ENCODE measurements at places on chromosomes 3 and 15. TPM values are rescaled to one million over a fixed set of nuclear protein-coding genes. Genes with fewer than 3 reads are reported as not detected.

DNA sequence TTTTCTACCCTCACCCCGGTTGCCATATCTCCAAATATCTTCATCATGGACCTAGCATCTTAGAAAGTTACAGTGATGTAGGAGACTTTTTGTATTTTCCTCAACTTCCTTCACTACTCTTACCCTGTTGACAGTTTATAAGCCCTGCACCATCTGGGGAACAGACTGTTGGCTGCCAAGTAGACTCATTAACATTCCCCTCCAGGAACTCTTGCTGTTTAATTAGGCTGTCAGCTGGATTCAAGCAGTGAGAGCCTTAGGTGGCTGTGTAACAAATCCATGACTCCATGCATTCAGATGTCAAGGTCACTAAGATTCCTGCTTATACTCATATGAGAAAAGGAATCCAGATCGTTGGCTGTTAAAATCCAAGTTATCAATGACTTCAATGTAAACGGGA, 198.3 kb downstream of the NAALADL2 start:
- no peak for ATAC-seq

DNA sequence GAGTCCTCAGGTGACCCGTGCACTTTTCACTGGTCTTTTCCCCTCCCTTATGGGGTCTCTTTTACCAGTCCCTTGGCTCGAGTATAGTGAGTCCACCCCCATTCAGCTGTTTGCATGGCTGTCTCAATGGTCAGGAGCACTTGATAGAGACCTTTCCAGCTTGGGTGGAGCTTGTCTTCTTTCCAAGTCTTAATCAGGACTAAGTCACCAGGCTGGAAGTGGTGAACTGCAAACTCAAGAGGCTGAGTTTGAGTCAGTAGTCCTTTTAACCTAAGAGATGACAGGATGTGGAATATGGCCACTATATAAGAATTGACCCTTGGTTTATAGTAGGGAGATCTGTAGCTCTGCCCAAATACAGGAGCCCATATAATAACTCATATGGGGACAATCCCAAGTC, 279.7 kb downstream of the PYDC2 start:
- no peak for ATAC-seq

Gene CLDN16
- 0.05 TPM for total RNA-seq

DNA sequence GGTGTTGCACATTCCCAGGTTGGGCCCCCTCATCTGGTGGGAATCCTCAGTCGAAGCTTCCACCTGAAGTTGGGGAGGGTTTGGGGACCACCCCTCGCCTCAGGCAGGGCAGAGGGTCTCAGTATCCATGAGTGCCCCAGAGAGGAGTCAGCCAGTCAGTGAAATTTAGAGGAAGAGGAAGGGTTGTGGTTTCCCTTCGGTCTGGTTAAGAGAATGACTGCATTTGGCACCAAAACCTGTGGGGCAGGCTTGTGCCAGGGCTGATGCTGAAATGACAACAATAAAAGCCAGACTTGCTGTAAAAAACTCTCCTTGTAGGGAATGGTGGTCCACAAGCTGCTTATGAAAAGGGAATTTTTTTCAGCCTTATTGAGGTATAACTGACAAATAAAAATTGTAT, 22.6 kb downstream of the LMCD1 start:
- no peak for ATAC-seq

DNA sequence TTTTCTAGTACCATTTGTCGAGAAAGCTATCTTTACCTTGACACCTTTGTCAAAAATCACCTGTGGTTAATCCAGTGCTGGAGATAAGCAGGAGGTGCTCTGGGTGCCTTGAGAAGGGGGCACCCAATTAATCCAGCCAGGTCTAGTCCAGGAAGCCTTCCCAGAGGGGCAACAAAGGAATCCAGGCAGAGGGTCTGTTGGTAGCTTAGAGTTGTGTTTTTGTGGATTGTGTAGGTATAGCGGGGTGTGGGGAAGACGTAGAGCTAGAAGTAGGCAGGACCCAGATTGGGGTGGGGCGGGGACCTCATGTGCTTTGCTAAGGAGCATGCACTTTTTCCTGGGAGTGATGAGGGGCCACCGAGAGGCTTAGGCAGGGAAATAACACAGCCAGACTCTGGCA, 6.0 kb upstream of the PIGZ start:
- no peak for ATAC-seq

GRCh38 chr3:111610189-111610588, 15.0 kb upstream of the ZBED2 start:
- ATAC-seq: no peak

Gene PLA2G4B
- 3.5 TPM for total RNA-seq
